ENCODE measurements at places on chromosomes 2 and 18.

DNA sequence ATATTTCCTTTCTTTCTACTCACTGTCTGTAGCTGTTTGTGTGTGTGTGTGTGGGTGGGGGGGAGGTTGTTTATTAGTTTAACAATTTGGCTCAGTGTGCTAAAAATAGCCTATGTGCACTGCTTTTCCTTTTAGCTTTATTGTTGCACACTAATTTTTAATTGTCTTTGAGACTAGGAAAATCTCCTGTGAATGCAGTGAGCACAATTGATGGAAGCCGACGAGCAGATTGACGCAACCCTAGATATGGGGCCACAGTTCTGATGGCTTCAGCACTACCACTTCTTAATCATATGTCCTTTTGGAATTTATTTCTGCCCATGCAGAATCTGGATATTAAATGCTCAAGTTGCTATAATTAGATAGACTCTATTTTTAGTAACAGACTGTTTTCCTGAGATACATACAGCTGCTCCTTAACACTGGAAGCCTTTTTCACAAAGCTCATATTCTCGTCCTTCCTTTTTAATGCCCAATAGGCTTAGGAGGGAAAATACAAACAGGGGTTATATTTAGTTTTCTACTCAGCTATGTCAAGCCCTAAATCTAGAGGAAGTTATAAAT, 109.1 kb downstream of the IRS1 start:
- DNase-seq: no peak

DNA sequence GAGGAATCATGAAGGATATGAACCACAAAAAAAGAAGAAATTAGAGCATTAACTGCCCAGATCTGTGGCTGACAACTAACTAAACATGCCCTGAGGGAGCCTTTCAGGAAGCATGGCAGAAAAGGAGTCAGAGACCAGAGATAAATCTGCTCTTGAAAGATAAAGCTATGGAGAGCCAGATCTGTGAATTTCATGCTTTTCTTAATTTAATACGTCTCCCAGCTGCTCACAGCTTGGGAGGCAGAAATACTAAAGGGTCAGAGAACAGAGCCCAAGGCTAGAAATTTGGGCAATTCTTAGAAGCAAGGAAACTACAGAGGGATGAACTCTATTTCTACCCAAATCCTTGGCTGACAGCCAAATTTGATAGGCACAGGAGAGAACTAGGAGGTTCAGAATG, 223.0 kb upstream of the DPP10 start:
- no peak for DNase-seq

GRCh38 chr2:224875841-224876240, 159.7 kb upstream of the CCDC195 start:
- no peak for DNase-seq

DNA sequence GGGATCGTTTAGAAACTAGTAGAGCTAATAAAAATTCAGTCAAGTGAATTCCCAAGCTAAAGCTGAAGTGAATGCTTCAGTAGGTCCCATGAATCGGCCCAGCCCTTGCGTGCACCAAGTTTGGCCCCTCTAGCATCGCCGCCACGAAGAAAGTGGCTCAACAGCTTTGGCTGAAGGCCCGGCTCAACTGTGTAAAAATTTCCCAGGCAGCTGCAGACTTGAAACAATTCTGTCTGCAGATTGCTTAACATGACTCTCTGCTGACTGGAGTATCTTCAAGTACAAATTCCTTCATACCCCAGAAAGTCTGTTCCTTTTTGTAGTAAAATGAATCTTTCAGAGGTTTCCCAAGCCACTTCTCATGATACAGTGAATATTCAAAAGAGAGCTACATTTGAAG, 32.7 kb downstream of the ALMS1 start:
- DNase-seq: no peak

DNA sequence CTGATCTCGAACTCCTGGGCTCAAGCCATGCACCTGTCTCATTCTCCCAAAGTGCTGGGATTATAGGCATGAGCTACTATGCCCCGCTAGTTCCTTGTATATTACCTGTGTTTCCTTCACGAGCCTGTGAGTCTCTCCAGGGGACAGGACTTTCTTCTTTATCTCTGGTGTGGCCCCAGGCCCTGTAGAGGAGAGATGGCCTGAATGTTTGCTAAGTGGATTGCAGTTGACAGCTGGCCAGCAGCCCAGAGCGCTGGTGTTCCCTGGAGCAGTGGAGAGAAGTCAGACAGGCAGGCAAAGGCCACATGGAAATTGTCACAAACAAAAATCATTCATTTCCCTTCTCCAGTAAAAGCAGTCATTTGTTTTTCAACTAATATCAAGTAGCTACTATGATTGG, 17.9 kb downstream of the LPIN1 start:
- no peak for DNase-seq

- DNase-seq: no peak
These were observed 62.1 kb downstream of the NABP1 start for GRCh38 chr2:191740016-191740419.

- DNase-seq: no peak
These were observed 160.6 kb downstream of the PRKCE start for GRCh38 chr2:45812011-45812500.

DNA sequence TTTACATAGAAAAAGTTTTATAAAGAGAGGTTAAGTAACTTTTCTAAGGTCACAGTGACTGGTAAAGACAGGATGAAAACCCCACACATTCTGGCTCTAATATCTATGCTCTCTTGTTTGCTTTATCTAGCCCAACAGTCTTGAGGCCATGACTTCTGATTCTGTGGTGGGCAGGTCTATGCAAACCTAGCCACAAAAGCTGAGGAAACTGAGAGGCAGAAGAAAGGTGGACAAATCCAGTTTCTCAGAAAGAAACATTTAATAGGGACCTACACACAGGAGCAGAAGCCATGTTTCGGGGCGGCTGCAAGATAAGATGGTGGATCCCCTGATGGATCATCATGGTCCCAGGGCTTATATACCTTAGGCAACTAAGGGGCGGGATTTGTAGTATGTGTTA, 21.8 kb downstream of the HSPD1 start:
- no peak for DNase-seq

DNA sequence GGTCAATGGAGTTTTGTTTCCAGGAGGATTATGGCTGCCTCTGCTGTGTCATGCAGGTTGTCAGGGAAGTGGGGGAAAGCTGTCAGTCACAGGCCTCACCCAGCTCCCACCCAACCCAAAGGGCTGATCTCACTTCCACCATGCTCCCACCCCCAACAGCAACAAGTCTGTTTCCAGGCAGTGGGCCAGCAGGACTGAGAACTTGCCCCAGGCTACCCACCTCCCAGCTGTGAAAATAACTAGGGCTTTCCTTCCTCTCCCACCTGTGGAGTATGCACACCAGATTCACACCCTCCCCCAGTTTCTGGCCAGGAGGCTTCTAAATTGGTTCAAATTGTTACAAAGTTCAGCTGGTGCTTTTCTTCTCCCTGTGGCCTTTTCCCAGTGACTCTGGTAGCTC, 95.6 kb upstream of the ACVR1 start:
- no peak for DNase-seq

DNA sequence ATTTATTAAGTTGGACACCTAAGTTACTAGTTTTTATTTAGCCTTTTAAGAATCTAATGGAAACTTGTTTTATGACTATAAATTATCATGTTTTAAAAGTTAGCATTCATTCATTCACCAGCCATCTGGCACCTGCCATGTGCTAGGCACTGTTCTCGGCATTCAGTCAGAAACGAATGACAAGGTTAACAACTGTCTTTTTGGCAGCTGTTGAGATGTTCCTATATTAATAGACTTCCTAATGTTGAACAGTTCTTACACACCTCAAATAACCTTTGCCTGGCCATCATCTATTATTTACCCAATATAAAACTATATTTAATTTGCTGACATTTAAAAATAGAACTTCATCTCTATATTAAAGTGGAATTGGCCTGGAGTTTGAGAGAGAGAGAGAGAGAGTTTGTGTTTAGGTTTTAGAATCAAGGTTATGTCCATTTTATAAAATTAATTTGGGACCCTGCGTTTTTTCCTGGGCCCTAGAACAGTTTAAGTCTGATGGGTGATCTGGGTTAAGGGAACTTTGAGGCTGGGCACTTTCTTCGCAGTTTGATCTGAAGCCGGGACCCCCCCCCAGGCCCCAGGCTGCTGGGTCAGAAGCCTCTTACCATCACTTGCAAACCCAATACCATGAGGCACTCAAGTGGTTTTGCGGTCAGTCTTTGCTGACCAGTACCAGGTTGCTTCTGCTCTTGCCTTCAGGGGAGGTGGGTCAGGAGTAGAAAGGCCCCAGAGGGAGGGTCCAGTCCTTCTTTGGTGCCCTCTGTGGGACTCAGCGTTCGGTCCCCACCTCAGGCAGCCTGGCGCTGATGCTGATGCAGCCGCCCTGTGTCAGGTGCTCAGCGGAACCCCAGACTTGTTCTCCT, 48.3 kb upstream of the ASB1 start:
- DNase-seq: no peak

Measured in KG1 (cell line).